HEK293T (cell line): ENCODE measurements at places on chromosomes 7 and 10.

DNA sequence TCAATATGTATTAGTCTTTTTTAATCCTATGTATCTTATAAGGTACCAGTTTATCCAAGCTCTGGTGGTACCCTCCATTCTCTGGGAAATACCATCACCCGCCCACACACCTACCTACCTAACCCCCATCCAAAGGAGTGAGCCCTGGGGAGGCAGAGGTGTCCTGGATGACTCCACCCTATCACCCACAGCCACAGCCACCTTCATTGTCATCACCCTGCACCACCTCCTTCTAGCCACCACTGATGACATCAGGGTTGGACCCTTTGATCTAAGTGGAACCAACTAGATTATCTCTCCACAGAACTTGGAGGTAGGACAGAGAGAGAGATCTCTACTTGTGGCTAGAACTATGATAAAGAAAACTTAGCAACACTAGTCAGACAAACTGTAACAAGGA is 259.4 kb downstream of the PARD3 start:
- DNase-seq: no peak

DNA sequence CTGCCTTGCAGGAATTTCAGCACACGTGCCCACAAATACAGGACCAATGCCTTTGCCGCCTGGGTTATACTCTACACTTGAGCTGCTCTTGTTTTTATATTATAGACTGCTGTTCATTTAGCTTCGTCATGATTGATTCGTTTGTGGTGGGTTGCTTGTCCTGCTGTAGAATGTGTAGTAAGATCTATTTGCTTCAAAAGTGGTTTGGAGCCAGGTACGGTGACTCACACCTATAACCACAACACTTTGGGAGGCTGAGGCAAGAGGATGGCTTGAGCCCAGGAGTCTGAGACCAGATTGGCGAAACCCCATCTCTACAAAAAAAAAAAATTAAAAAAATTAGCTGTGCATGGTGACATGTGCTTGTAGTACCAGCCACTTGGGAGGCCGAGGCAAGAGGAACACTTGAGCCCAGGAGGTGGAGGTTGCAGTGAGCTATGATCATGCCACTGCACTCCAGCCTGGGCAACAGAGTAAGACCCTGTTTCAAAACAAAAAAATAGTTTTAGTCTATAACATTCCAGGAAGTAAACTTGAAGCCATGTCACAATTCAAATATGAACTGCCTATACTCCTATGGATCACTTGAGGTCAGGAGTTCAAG is 9.0 kb upstream of the RHBDD2 start:
- no peak for DNase-seq

GRCh38 chr7:77327067-77327931 is 88.8 kb downstream of the GSAP start:
- no peak for DNase-seq

DNA sequence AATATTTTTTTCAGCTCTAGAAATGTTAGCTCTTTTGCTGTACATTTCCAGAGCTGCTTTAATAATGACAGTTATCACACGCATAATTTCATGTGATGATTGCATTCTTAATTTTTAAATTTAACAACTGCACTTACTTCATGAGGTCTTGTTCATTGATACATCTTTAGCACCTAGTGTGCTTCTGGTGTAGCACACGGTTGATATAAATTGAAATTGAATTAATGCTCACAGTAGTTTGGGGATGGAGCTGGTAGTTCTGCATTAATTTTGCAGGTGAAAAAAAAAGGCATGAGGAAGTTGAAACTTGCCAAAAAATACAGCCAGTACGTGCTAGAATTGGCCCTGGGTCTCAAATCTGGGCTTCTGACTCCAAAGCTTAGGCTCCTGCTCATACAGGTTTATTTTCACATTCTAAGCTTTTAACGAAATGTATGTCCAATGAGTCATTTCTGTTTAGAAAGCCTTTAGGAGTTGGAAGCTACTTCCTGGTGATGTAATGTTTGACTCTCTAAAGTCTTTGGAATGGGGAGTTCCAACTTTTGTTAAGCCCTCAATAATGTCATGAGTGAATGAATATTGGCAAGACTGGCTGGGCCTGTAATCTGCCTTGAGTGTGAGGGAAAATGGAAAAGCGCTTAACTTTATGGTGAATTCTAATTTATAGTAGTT is 62.5 kb downstream of the DAGLB start:
- no peak for DNase-seq

GRCh38 chr7:155773531-155773930 is 38.7 kb downstream of the SHH start:
- DNase-seq: no peak

- DNase-seq: no peak
Observed at GRCh38 chr10:13404791-13405190, 56.7 kb upstream of the SEPHS1 start.
